ENCODE measurements at places on chromosomes 4 and X.

DNA sequence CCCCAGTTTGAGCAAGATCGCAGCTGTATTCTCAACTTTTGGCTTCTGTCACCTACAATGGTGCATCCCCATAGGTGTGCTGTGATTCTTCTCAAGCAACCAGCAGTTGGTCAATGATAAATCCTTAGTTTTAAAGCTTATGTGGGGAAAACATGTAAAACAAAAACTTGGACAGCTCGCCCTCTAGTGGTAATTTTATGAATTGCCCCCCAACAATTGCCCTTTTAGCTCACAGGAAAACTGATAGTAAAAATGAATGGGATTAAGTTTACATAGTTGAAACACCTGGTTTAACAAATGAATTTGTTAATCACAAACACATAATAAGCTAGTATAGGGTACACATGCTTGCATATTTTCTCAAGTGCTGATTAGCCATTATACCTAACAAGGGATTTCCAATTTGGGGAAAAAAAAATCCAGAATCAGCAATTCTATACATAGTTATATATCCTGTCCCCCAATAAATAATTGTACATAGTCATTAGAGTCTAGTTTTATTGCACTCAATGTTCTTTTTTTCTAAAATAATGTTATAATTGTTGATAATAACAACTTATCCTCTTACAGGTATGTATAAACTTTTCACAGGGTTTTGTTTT lies 30.1 kb downstream of the TEX13A start:
- peak; percentile 24 for DNase-seq

DNA sequence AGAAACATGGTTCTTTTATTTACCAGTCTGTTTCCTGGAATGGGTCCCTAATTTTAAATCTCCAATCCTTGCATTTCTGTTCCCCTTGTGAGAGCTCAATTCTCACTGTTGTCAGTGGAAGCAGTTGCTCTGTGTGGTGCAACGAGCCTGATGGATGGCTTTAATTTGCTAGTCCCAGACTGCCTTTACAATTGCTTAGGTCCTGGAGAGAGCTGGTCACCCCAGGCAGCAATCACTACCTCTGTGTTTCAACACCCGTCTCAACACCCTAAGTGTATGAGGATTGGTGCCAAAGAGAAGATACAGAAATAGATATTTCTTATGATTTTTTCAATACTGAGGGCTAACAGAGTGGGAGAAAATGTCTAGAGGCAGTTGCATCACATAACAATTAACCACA lies 873.8 kb downstream of the GLUD2 start:
- DNase-seq, result no peak

GRCh38 chr4:40850496-40850895 lies 100.7 kb downstream of the NSUN7 start:
- no peak for DNase-seq

- peak; percentile 81 for DNase-seq
These were observed 315.6 kb downstream of the GPAT3 start for GRCh38 chr4:83851261-83852084.

DNA sequence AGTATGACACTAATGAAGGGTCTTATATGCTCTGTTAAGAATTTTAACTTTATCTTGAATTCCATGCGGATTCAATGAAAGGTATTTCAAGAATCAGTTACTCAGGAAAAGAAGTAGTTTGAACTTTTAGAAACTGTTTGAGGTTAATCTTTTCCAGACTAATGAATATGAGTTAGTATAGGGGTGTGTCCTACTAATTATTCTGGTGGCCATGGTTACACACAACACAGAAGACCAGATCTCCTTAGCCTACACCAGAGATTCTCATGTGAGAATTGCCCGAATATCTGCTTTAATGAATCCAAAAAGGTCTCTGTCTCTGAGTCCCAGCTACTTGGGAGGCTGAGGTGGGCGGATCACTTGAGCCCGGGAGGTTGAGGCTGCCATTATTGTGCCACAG lies 100.4 kb downstream of the MMRN1 start:
- DNase-seq, result no peak

DNA sequence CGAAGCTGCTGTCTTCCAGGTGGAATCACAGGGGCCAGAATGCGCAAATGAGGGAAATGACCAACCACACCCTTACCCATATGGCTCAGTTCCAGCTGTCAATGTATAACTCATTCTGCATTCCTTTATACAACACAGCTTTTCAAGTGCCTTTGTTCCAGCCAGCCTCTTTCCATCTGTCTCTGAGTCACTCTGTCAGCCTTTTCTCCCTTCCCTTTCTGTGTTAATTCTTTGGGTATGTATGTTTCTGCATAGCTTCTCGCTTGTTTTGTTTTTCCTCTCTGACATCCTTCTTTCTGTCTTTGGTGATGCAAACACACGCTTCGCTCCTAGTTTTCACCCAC lies 54.5 kb downstream of the RS1 start:
- peak; percentile 78 for DNase-seq

DNA sequence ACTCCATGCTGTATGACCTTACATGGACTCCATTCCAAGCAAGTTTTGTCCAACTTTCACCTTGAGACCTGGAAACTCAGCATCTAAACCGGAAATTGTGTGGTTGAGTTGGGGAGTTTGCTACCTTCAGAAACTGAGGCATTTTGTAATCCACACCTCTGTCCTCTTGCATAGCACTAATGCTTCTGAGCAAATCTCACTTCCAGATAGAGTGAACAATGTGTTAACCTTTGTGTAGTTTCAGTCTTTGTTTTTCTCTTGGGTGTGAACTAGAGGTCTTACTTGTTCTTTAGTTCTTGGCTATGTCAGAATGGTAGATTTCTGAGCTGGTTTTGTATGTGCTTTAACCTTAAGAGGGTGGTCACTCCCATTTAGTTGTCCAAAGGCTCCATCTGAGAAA lies 48.1 kb upstream of the TCEAL2 start:
- DNase-seq, result no peak

DNA sequence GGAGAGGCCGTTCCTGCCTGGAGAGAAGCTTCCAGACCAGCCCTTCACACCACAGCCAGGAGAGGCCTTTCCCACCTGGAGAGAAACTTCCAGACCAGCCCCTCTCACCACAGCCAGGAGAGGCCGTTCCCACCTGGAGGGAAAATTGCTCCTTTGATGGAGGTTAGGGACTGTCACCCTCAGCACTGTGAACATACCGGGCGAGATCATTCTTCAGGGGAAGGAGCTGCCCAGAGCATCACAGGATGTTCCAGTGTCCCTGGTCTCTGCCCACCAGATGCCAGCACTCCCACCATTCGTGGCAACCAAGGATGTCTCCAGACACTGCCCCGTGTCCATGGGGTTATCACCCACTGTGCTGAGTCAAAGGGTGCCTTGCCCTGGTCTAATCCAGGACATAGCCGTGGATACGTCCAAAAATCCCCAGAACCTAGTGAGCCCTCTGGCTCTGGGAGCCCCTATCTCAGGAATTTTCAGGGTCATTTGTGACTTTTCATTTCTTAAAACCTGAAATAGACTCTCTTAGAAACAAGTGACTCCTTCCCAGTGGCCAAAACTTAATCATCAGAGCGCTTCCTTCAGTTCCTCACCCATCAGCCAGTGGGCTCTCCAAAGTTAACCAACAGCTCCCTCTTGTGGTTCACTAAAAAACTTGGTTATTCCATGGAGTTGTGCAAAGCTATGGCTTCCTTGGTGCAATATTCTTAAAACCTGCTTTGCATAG lies 80.2 kb downstream of the CRMP1 start:
- DNase-seq, result peak; percentile 47

GRCh38 chr4:73606465-73606974 lies 13.7 kb downstream of the RASSF6 start:
- DNase-seq, result no peak

- DNase-seq, result no peak
These were observed 6.2 kb downstream of the MYL5 start for GRCh38 chr4:680551-680927.

DNA sequence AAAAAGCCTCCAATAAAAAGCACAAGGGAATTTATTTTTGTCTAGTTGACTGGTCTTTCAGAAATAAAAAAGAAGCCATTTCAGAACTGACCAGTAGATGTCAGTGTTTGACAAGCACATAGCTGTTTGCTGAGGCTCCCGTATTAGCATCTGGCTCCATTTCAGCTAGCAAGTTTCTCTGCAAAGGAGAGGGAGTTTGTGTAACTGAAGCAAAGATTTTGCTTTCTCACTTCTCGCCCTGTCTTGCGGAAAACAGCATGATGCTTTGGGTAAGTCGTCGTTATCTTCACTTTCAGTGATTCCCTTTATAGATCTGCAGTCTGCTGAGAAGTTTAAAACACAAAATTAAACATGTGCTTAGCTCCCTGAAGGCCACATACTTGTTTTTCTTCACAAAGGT lies 85.5 kb downstream of the CT47B1 start:
- peak; percentile 40 for DNase-seq

DNA sequence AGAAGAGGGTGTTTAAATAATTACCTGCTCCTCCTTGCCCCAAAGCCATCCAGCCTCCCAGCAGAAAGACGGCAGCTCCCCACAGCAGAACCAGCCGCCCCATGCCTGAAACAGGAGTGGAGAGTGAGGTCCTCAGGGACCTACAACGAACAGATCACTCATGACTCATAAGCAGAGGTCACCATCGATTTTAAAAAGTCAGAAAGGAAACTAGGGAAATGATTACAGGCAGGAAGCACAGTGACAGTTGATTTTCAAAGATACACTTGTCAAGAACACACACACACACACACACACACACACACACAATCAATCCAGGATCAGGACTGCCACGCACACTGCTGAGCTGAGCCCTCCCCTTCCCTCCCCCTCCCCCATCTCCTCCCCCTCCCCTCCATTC lies at the start of gene CRLF2:
TSS of gene CRLF2 (minus strand) at position 118 of the 400 bp plus-strand sequence. CDS start at position 103, 15 bp downstream.
- peak; percentile 46 for DNase-seq

DNA sequence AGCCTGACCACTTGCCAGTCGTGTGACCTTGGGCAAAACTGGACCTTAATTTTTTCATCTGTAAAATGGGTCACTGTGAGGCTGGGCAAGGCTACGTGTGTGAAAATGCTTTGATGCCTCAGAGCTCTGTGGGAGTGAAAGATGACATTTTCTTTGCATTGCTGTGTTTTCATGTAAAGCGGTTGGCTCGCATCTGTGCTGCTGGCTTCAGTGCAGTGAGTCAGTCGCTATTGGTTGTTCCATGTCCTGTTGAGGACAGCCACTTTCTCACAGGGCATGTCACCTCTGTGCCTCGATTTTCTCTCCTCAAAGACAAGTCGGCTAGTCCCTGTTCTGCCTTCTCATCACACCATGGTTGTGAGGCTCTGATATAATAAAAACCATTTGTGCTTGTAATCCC lies 4.4 kb downstream of the MTMR1 start:
- no peak for DNase-seq

DNA sequence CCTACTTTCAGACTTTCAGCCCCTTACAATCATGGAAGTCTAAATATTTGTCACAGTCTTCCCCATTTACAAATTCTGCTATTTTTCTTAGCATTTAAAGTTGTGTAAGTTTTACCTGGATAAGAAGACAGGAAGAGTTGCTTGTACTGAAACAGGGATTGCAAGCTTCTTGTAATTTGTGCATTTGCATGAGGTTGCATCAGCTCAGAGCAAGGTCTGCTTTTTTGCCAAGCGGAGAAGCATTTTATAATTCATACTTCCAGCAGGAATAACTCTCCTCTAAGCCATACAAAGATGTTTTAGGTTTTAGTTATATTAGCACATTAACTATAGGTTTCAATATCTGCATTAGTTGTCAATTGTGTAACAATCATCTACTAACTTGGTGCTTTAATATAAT lies 922.0 kb upstream of the PABPC4L start:
- DNase-seq, result no peak

DNA sequence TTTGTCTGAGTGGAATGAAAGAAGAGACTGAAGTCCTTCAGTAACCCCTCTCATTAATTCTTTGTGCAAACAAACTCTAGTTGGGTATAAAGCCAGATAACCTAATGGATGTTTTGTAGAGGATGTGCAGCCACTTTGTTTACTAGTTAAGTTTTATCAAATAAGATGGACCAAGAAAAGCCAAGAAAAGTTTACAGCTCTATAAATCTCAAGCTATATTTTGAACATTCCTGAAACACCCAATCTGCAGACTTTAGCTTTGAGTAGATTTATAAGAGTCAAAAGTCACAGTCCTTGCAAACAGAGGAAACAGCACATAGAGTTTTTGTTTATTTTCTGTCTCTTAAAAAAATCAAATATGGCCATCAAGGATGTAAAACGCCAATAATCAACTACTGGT lies 452.9 kb downstream of the SPRY1 start:
- DNase-seq, result no peak
